Pancreas (tissue), 10 donors: ENCODE measurements at places on chromosomes 2 and 18.

DNA sequence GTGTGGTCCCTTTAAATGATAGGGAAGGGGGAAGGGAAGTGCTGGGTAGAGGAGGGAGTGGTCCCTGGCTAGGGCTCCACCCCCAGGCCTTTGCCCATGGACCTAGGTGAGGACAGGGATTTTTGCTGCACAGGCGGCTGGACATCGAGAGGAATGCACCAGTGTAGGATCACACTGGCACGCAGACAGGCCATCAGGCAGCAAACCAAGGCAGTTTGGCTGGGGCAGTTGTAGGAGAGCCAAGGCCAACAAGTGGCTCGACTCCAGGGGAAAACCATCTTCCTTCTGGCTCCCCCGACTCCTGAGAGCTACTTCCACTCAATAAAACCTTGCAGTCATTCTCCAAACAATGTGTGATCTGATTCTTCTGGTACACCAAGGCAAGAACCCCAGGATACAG lies 402.0 kb upstream of the LRRTM1 start:
- DNase-seq: no peak

- no peak for DNase-seq
Observed at GRCh38 chr2:168781191-168781817, 21.1 kb upstream of the NOSTRIN start.

DNA sequence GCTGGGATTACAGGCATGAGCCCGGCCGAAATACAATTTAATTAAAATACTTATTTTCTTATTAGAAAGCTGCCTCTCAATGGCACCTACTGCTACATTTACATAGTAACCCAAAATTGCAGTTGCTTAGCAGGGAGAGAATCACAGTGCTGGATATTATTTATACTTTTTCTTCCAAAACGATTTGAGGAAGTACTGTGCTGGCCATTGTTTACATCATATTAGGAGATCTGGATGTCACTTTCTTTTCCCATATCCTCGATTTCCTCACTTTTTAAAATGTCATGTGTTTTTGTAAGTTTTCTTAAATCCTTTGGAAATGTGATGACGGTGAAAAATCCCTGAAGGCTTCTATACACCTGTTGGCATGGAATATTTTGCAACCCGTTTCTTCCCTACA lies 3.4 kb upstream of the SP3 start:
- DNase-seq: no peak

- DNase-seq: no peak
Observed at GRCh38 chr2:4937550-4937949, 754.6 kb upstream of the SOX11 start.

- DNase-seq: no peak
Observed at GRCh38 chr18:13587001-13587400, 139.4 kb downstream of the FAM210A start.

GRCh38 chr2:174611854-174612253 lies 14.2 kb upstream of the WIPF1 start:
- DNase-seq: no peak

- DNase-seq: no peak
Observed at GRCh38 chr2:113160962-113161361, 12.8 kb upstream of the PSD4 start.

GRCh38 chr2:38446906-38447561 lies 70.0 kb upstream of the ATL2 start:
- DNase-seq: no peak

DNA sequence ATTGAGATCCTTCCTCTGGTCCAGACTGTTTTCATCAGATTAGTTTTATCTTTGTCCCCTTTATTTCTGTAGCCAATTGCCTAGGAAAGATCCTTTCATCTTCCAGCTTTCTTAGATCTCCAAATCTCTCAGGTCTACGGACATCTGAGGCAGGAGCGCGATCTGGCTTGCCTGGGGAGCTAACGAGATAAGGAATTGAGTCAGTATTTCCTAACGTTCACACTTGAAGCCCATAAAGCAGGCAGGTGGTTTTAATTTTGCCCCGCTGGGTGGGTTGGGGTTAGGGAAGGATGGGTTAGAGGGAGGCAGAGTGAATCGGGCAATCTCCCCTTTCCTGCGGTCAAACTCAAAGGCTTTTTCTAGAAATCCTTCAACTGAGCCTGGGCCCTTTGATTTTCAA lies 727 bp upstream of the TTLL4 start:
- DNase-seq: peak; percentile 15

GRCh38 chr2:136645236-136645828 lies 120.0 kb upstream of the THSD7B start:
- DNase-seq: no peak

GRCh38 chr2:174395969-174396630 lies 570 bp downstream of the SCRN3 start:
- DNase-seq: no peak

DNA sequence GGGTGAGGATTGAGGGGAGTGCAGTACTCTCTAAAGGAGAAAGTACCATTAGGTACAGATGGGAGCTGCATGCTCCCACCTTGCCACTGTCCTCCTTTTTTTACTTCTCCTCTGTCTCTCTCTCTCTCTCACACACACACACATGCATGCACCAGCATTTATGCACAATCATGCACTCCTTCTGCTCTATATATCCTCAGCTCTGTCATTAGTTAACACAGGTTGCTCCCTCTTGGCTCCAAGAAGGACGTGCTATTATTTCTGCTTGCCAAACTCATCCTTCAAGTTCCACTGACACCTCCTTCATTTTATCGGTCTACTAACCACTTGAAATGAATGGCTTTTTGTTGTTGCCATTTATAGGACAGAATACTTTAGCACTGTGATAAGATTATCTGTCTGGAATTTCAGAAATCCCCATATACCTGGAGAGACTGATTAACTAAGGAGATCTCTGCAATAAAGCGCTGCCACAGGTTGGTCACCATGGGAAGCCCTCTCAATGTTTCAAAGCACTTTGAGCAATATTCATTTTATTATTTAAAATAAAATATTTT lies 178.5 kb upstream of the TRIB2 start:
- no peak for DNase-seq

GRCh38 chr2:12776521-12776961 lies 59.8 kb downstream of the TRIB2 start:
- no peak for DNase-seq

DNA sequence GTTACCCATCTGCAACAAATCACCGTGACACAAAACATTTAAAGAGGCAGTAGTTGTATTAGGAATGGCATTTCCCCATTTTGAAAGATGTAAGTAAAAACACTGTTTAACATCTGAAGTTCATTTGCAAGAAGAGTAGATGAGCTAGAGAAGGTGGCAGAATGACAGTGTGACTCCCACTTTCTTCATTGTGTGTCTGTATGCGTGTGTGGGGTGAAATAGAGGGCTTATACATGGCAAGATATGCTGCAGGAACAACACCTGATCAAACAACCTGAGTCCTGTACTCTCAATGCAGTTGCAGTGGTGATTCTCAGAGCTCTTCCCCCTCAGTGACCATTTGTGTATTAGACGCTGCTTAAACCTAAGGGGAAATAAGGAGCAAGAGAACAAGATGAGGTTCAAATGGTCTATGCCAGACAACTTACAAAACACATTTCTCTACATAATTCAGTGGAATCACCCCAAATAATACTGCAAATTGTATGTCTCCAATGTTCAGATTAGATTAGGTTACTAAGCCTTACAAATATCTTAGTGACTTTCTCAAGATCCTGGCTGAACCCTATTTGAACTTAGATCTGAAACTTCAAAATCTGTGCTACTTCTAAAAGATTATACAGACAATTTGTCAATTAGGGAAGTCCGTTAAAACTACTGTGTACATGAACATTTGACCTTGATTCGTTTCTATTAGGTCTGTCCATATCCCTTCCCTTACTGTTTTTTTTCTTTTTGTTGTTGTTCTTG lies 230.1 kb downstream of the LRRTM1 start:
- DNase-seq: no peak

GRCh38 chr2:198712485-198712884 lies 745.3 kb downstream of the SATB2 start:
- DNase-seq: no peak

DNA sequence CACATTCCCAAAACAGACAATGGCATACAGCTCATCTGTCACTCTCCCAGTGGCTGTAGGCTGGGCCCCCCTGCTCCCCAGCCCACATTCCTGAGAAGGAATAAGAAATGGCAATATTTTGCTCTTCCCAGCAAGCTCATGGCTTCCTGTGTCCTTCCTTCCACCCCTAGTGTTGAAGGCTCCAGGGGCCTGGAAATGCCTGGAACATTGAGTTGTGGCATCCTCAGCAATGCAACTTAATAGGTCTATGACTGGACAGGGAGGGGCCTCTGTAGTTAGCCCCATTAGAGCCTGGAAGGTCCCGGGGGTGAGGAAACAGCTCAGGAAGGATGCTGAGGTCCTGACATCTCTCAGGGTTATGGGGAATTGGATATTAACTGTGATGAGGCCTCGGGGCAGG lies 3.3 kb downstream of the KIF3C start:
- DNase-seq: no peak

DNA sequence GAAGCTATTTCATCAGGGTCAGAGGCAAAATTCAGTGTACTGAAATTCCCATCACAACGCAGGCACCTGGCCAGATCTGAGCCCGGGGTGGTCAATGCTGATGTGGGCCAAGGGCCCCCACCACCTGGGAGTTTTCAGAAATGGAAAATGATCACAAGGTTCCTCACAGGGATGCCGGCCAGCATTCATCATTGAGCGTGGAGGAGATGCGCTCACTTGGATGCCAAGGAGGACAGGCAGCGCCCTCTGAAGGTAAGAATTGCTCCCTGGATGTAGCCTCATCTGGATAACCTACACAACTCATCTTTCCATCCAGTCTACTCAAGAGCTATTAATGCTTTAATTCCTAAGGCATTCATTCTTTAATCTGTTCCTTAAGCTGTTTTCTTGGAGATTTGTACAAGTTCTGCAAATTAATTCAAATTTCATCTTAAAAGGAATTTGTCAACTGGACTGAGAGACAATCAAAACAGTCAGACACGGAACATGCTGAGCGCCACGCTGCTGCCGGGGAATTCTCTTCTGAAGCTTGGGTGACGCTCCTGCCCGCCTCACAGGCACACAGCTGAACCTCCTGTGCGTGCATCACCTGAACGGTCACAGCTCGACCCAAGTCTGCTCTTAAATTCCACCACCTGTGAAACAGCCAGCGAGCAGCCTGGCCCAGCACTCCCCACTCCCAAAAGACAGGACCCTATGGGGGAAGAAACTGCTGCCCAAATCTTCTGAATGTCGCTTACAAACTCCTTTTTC lies 206.7 kb downstream of the HDAC4 start:
- no peak for DNase-seq

DNA sequence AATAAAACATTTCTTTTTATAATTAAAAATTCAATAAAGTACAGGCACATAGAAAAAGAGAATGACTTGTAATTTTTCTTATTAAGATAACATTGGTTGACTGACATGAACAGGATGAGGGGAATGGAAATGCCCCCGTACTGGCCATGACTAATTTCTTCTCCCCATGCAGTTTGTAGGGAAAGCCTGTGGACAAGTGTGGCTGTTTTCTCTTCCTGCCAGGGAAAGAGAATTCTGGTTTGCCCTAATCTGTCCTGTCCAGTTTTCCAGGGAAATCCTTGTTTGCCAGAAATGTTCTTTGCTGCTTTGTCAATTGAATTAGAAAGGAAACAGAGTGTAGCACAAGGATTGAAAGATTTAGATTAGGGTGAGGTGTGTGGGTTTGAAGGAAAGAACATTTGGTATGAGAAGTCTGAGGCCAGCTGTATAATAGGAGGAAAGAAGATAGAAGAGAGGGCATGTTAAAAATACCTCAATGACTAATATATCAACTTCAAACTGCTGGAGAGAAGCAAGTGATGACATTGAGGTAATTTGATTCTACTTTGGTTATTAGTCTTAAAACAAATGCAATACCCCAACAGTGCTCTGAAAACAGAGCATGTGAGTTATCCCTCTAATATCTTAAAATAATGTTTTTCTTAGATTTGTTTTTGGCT lies 593.9 kb upstream of the ZNF804A start:
- DNase-seq: no peak

DNA sequence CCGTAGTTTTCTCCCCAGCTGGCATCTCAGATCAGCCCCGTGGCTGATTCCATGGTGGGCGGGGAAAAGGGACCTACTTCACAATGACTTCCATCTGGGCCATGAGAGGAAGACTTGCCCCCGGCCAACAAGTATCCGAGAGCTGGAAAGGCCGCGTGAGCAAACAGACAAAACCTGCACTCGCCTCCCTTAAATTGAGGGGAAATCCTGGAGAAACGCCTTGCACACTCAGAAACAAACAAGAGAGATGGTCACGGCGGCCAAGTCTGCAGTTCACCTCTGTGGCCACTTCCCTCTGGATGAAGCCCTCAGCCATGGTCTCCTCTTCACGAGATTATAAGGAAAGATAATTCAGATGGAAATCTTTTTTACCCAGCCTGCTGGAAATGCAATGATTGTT lies 39.4 kb upstream of the TPO start:
- no peak for DNase-seq

- no peak for DNase-seq
Observed at GRCh38 chr18:51193621-51194287, 3.7 kb downstream of the MEX3C start.

GRCh38 chr18:23301972-23302371 lies 151.1 kb upstream of the RIOK3 start:
- no peak for DNase-seq

DNA sequence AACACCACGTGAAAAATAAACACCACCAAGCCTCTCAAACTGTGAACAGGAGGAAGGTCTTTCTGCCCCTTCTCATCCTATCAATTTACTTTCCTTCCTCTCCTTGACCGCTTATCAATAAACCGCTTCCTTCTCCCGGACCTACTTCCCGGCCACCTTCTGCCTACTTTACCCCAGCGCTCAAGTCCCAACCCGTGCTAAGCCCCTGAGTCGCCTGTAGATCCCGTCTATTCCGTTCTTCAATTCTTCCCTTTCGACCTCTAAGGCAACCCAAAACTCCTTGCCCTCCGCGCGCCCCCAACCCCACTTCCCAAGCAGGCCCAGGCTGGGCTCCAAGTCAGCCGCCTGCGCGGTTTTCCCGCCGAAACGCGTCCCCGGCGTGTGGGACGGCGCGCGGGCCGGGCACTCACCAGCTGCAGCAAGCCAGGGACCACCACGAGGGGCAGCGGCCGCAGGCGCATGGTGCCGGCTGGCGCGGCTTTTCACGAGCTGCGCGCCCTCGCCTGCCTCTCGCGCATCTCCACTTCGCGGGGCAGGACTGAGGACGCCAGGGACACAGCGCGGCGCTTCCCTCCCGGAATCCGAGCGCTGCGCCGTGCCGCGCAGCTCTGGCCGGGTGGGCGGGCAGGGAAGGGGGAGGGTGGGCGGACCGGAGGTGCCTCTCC lies at the start of gene NXPH2:
Gene NXPH2 (minus strand): TSS at position 610 of the 665 bp plus-strand sequence. CDS start 149 bp downstream, at position 461.
- DNase-seq: no peak

- no peak for DNase-seq
Observed at GRCh38 chr2:96977631-96978195, 8.7 kb downstream of the FAM178B start.

- DNase-seq: no peak
Observed at GRCh38 chr18:23067236-23067635, 68.0 kb upstream of the CABLES1 start.

DNA sequence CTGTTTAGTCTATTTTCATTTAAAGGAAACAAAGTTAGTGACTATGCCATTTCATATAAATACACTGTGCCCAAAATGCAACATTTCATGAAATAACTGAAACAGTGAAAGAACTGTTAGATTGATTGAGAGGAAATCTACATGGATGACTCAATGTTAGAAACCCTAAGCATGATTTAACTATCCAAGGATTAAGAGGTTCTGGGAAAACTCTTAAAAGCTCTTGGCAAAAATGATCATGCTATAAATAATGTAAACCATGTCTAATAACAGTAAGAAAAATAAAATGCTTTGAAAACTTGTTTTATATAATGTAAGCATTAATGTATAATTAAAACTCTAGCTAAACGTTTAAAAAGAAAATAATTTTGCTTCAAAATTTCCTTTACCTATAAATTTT lies 23.5 kb downstream of the MMADHC start:
- no peak for DNase-seq
